ENCODE measurements at places on chromosomes 3 and 15.

DNA sequence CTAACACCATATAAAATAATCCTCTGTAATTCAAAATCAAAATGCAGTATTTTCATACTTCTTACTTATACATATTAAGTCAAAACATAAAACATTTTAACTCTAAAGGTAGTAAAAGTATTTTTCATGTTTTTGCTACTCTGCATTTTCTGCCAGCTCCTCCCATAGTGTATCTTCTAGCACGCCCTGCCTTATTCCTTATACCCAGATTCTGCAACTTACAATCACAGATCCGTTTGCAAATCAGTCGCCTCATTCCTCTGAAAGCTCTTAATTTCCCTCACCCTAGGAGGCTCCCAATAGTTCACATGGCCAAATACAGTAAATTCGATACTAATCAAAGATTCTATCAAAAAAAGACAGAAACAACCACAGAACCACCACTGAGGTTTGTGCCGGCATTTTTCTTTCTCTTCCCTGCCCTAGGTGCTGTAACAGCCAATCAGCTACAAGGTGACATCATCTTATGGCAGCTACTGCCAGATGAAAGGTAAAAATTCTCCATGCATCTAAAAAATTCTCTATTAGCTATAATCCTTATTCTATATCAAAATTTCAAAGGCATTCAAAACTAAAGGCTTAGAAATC is 72.9 kb downstream of the CLASP2 start:
- no peak for DNase-seq

GRCh38 chr15:68151277-68151676 is 53.9 kb downstream of the CALML4 start:
- DNase-seq, result no peak

GRCh38 chr15:31387479-31388118 is 61.0 kb downstream of the KLF13 start:
- DNase-seq, result no peak

GRCh38 chr3:171541181-171541580 is 81.0 kb upstream of the TNIK start:
- DNase-seq, result no peak

GRCh38 chr3:98233468-98233867 is 30.6 kb upstream of the OR5H6 start:
- DNase-seq, result no peak

DNA sequence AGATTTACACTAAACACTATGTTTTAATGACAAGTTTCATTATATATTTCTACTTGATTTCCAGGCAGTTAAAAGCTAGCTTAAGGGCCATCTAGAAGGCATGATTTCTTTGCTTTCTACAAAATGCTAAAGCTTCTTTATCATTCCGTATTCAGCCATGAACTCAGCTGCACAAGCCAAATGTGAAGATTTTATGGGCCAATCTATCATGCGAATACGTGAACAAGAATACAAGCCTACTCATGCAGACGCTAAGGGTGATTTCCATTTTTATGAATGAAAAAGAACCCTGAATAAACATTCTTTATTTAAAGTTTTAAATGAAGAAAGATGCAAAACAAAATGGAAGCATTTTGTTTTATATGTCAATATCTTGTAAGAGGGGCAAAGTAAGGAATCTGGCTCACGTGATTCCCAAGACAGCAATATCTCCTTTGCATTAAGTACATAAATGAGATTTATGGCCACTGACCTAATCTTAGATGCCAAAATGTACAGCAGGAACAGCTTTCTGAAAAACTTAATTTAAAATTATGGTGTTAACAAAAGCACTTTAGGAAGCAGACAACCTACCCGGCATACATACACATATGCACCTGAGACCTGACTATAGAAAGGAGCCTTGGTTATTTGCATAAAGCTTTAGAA is 215.8 kb downstream of the DPH6 start:
- DNase-seq, result no peak

All from tibial artery (tissue), 4 donors.